Calu3 (cell line): ENCODE measurements at places on chromosomes 5 and 9.

- DNase-seq, result no peak
Observed at GRCh38 chr9:105141146-105141975, 103.1 kb upstream of the SLC44A1 start.

DNA sequence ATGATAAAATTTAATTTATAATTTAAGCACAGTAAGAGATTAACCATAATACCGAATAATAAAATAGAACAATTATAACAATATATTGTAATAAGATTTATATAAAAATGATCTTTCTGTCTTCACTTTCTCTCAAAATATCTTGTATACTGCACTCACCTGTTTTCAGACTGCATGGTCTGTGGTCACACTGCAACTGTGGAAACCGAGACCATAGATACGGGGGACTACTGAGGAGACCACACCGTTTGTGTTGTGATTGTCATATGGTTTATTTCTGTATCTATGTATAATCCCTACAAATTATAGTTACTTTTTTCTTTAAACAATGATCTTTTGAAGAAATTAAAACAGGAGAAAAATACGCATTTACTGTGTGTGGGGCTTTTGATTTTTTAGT, 78.8 kb upstream of the TNFAIP8 start:
- no peak for DNase-seq

DNA sequence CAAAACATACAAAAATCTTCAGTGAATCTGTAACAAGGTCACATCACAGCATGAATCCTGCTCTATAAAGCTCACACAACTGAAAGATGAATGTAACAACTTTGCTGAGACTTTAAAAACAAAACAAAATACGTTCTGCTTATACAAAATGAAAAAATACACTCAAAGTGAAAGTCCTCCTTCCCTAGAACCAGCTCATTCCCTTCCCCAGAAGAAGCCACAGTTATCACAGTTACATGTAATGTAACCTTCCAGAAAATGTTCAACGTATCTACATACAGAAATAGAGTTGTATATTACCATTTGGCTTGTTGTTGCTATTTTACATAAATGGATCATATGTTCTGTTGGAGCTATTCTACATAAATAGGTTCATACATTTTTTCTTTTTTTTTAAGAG, 2.6 kb downstream of the AUH start:
- DNase-seq, result no peak

GRCh38 chr5:131794586-131794985, 2.2 kb downstream of the FNIP1 start:
- no peak for DNase-seq

GRCh38 chr9:77922591-77922990, 109.0 kb downstream of the GNAQ start:
- DNase-seq, result no peak

DNA sequence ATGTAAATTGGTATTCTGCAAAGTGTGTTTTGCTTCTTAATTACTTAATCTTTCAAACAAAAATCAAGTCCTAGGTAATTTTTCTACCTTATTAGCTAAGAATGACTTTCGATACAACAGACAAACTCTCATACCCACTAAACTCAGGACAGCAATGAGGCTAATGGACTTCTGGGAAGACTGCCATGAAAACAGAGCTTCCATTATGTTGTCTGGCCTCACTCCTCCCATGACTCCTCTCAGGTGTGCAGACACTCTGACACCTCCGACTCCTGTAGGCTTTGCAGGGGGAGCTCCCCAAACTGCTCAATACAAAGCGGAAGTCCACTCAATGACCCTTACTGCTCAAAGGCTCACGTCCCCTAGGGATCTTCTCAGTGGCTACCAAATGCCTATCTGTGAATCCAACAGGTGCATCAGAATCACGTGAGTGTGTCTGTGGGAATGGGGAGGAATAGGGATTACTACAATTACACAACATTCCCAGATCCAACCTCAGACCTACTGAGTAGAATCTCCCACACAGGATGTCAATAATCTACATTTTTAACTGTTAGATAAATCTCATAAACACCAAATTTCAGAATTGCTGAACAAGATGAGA, 289.9 kb downstream of the RAB3C start:
- DNase-seq, result no peak
